ENCODE measurements at places on chromosomes 13 and 19.
A peak's percentile ranks its signal among the peaks of the same experiment; 100 is the strongest.

GRCh38 chr19:20247016-20247683, 80.1 kb downstream of the ZNF486 start:
- DNase-seq: peak; percentile 27

DNA sequence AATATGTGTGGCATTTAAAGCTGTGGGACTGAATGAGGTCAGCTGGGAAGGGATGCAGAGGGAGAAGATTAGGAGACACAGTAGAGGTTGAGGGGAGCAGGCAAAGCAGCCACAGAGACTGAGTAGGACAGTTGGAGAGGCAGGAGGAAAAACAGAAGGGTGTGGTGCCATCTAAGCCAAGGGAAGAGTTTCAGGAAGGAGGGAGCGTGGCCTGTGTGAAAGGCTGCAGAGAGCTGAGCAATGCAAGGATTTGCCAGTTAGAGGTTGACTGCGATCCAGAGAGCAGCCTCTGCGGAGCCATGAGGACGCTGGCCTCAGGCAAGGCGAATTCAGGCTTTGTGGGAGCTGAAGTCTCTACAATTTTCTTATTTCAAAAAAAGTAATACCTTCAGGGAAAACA, 28.9 kb downstream of the SOX21 start:
- no peak for DNase-seq

GRCh38 chr19:43584484-43584883, 8.9 kb downstream of the PINLYP start:
- no peak for DNase-seq

GRCh38 chr13:54928071-54928470, 1899.5 kb downstream of the OLFM4 start:
- no peak for DNase-seq

GRCh38 chr13:81302125-81302524, 961.2 kb upstream of the SPRY2 start:
- no peak for DNase-seq

GRCh38 chr19:30669329-30670010, 297.3 kb downstream of the ZNF536 start:
- DNase-seq: peak; percentile 65

DNA sequence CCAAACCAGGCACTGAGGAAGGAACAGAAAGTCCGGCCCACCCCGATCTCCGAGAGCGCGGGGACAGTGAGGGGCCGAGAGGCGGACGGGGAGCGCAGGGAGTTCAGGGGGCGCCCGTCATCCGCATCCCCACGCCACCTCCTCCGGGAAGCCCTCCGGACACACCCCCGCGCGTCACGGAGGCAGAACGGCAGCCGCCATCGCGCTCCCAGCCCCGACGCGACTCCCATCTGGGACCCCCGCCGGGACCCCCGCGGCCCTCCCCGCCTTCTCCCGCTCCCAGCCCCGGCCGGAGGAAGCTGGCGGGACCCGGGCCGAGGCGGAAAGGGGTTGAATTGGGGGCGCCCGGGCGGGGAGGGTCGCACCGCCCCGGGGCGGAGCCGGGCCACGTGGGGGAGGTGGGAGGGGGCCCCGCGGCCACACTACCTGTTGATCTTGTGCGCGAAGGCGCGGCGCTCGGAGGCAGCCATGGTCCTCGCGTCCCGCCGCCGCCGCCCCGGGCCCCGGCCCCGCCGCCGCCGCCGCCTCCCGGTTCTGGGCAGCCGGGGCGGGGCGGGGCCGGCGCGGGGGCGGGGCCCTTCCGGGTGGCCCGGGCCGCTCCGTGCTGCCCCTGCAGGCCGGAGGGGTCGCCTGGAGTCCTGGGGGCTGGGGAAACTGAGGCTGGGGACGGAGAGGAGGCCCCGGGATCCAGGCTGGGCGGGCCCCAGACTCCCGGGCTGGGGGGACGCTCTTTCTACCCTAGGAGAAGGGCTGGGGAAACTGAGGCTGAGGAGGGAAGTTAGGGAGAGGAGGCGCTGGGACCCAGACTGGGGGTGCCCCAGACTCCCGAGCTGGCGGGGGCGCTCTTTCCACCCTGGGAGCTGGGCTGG, at the start of gene DOCK6:
Gene DOCK6 (minus strand): TSS at position 554 of the 869 bp plus-strand sequence. CDS start 84 bp downstream, at position 470.
- peak; percentile 49 for DNase-seq

DNA sequence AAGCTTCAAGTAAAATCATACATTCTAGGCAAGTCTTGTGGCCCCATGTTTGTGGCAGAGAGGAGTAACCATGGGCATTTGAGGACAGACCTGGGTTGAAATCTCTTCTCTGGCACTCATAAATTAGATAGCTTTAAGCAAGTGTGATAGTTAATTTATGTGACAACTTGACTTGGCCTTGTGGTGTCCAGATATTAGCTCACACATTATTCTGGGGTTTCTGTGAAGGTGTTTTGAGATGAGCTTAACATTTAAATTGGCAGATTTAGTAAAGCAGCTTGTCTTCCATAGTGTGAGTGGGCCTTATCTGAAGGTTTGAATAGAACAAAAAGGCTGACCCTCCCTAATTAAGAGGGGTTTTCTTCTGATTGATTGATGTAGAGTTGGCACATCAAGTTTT, 161.4 kb upstream of the SPRY2 start:
- no peak for DNase-seq

GRCh38 chr13:25927363-25927762, 124.5 kb downstream of the SHISA2 start:
- DNase-seq: no peak

GRCh38 chr13:103007427-103007762, 58.8 kb downstream of the SLC10A2 start:
- no peak for DNase-seq

- peak; percentile 37 for DNase-seq
These were observed 50.0 kb downstream of the PIN1 start for GRCh38 chr19:9885077-9885552.

- no peak for DNase-seq
These were observed 9.8 kb downstream of the PNPLA6 start for GRCh38 chr19:7545300-7545699.

GRCh38 chr13:52010890-52011631, at the start of gene ATP7B:
ATP7B (minus strand) TSS chr13:52011450; CDS start chr13:52011337, 113 bp downstream.
- DNase-seq: peak; percentile 25

DNA sequence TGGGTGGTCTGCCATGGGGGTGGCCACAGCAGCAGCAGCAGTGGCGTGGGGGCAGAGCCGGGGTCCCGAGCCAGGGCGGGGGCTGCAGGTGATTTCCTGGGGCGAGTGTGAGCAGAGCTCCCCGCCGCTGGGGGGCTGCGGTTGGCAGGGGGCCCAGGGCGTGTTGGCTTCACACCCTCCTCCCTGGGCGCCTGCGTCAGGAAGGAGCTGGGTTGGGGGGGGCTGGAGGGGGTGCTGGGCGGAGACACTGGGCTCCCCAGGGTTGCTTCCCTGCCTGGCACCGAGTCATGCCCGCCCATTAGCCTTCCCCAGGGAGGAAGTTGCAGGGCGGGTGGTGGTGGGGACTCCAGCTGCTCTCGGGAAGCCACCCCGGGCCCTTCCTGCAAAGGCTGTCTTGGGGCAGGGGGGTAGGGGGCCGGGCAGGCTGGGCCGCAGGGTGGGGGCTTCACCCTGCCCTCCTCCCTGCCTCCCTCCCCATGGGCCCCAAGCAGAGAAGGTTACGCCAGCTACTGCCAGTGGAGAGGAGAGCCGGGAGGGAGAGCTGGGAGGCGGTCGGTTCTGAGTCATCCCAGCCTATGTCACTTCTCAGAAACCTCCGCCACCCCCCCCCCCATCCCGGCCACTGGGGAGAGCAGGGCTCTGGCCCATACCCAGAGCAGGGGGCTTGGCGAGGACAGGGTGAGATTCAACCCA, 4.6 kb downstream of the MIDN start:
- DNase-seq: peak; percentile 89

GRCh38 chr19:28523619-28524018, 689.3 kb downstream of the UQCRFS1 start:
- DNase-seq: no peak

- peak; percentile 50 for DNase-seq
These were observed 12.5 kb downstream of the MEIS3 start for GRCh38 chr19:47406711-47407416.

Measured in dermis blood vessel endothelial cell (primary cell).